Camera-type eye (tissue), 1 donor: ENCODE measurements at places on chromosomes 7 and 10. TPM values are rescaled to one million over a fixed set of nuclear protein-coding genes. Genes with fewer than 3 reads are reported as not detected.

Gene OR2A42
- total RNA-seq = 0.16 TPM

Gene ANKRD22
- 0.44 TPM for total RNA-seq

Gene HABP2
- total RNA-seq = not detected

Gene LAMB4
- 3.7 TPM for total RNA-seq

Gene CALHM1
- not detected for total RNA-seq

Gene XRCC2
- 5.3 TPM for total RNA-seq

Gene STEAP1B
- 1.6 TPM for total RNA-seq

Gene ATOH7
- total RNA-seq = 11.4 TPM

Gene TASOR2
- 119 TPM for total RNA-seq

Gene TMEM130
- 14.4 TPM for total RNA-seq

Gene DYNC1I1
- total RNA-seq = 31.7 TPM

Gene TACR2
- total RNA-seq = not detected
